Activated CD8-positive, alpha-beta memory T cell treated with anti-CD3 and anti-CD28 coated beads for 1 hour (primary cell): ENCODE measurements at places on chromosomes 13 and 19.

DNA sequence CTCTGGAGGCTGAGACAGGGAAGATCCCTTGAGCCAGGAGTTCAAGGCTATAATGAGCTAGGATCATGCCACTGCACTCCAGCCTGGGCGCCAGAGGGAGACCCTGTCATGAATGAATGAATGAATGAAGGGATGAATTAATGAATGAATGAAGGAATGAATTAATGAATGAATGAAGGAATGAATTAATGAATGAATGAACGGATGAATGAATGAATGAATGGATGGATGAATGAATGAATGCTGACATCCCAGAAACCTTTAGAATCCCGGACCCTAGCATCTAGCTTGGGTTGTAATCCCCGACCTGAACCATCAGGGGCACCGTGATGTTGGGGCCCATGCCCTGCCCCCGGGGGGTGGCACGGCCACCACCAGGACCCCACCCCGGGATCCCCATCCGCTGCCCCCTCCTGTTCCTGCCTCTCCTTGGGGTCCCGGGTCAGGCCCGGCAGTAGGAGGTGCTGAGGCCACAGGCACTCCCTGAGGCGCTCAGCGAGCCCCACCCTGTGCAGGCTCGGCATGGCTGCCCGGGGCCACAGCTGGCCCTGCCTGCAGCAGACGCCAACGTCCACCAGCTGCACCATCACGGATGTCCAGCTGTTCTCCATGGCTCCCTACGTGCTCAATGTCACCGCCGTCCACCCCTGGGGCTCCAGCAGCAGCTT is 3.4 kb downstream of the EBI3 start:
- no peak for DNase-seq

DNA sequence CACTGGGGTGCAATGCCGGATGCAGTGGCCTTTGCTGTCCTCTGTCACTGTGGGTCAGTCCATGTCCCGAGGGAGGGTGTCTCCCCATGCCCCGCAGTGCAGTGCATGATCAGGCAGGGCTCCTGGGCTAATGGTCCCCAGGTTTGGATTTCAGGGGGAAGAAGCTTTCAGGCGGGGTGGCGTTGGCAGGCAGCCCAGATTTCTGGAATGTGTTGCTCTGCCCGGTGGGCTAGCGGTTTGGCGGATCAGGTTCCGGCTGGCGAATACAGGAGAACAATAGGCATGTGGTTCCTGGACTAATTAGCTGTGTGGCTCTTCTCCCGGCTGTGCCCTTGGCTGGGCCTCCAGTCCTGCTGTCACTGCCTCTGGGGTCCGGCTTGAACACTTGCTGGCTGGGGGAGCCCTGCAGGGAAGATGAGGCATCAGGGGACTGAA is 141.3 kb downstream of the FGF9 start:
- no peak for DNase-seq

DNA sequence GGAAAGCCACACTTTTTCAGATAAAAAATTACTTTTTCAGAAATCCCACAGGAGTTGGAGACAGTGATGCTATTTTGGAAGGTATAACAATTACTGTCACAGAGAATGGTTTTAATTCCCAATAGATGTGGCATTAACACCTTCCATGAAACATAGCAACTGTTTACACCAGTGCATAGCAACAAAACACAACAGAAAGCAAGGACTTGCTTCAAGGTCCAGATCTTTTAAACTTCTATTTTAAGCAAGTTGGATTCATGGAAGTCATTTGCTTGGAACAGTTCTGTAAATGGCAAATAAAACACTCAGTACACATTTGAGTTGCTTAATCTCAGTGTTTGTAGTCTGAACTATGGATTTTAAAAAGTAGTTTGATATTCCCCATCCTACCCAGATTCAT is 385.9 kb upstream of the SPRY2 start:
- no peak for DNase-seq

DNA sequence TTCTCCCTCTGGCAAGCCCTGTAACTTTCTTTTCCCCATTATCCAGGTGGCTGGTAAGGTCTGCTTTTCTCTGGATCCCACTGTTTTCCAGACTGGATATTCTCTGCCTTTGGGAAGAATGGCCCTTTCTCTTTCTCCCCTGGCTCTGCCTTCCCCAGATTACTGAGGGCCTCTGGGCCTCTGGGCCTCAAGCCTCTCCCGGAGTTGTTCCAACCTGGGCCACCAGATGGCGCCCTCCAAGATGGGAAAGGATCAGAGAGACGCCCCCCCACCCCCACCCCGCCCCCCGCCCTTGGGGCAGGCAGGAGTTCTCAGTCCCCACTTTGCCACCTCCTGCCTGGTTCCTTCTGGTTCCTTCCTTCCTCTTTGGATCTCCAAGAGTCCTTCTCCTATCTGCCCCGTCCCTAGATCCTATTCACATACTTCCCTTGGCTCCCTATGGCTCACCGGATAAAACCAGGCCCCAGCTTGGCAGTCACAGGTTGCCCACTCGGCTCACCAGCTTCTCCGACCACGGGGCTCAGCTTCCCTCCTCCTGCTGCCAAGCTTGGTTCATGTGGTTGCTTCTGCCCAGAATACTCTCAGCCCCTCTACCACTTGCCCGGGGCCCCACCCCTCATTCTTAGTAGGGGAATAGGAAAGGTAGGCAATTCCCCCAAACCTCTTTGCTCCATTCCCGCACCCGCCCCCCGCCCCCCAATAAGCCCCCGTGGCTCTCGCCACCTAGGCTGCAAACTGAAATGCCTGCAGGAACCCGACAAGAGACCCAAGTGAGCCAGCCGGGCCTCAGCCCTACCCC is 13.1 kb downstream of the EPS8L1 start:
- DNase-seq, result peak; percentile 69

DNA sequence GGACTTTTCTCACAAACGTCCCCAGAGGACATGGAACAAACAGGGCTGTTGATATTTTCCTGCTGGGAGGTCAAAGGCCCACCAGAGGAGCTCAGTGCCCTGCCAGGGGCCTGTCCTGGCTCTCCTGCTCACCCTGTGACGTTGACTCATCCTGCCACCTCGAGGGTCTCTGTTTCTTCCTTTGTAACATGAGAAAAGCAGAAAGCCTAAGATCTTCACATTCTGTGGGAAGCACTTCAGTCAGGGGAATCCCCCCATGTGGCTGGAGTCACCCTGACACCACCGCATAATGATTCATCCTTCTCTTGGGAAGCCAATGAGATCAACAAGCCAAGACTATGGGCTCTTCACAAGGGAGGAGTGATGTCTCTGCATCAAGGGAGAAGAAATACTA is 147.9 kb downstream of the KATNAL1 start:
- DNase-seq, result no peak

GRCh38 chr13:108496362-108497210 is 132.8 kb upstream of the MYO16 start:
- no peak for DNase-seq

GRCh38 chr19:51460164-51460992 is 2.1 kb upstream of the SIGLEC8 start:
- no peak for DNase-seq

DNA sequence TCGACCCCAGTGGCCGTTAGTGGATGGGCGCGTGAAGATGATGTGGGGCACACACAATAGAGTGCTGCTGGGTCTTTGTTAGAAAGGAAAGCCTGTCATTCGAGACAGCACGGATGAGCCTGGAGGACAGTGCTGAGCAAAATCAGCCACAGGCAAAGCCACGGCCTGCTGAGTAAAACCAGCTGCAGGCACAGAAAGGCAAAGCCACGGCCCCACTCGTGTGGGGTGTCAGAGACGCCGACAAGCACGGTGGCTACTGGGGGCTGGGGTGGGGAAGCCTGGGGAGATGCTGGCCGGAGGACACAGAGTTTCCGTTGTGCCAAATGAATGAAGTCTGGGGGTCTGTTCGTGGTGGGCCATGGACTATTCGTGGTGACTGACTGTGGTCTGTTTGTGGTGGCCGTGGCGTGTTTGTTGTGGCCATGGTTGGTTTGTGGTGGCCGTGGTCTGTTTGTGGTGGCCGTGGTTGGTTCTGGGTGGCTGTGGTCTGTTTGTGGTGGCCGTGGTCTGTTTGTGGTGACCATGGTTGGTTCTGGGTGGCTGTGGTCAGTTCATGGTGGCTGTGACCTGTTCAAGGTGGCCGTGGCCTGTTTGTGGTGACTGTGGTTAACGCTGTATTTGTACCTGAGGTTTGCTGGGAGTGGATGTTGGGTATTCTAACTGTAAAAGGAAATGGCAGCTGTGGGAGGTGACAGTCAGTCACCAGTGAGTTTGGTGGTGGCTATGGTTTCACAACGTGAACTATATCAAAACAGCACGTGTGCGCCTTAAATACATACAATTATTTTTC is 36.3 kb downstream of the MCF2L start:
- DNase-seq, result no peak

DNA sequence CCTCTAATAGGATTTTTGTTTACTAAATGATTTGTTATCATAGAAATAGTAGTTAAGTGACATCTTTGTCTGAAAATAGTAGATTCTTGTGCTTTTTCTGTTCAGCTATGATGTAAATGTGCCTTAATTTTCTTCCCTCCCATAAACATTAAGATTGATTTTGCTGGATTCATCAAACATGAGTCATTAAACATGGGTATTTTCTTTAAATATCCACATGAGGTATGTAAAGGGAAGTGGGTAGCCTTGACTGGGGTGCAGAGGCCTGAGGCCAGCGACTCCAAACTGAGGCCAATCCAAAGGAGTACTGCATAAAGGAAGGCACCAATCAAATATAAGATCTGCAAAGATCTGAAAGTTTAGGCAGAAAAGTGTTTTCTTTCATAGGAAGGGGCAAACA is 3.7 kb downstream of the ZNF136 start:
- DNase-seq, result no peak

DNA sequence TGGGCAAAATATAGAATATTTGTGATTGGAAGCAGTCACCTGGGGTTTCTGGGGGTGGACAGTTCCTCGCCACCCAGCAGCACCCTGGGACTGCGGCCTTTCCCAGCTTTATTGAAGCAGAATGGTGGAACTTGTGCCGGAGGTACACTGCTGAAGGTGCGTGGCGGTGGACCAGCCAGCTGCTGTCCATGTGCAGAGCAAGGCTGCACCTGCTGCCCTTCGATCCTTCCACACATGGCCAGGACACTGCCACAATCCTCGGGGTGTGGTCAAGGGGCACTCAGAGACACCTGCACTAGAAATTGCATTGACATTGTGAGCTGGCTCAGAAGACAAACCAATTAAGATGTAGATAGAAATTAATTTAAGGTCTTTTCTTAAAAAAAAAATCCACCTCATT is 11.4 kb upstream of the GPI start:
- DNase-seq, result no peak

GRCh38 chr13:67619995-67620380 is 389.9 kb upstream of the PCDH9 start:
- no peak for DNase-seq

DNA sequence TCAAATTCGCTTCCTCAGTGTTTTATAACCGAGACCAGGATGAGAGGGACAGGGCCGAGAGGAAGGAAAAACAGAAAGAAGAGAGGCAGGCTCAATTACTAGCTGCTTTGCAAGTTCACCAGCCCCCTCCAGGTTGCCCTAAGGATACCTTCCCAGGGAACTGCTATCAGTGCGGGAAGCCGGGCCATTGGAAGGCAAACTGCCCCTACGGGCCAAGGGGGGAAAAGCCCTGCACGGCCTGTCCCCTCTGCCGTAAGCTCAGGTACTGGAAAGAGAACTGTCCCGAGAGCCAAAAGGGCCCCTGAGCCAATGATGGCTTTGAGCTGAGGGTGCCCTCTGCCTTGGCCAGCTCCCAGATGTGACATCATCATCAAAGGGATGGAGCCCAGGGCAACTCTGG is 3.2 kb upstream of the ERVV-1 start:
- no peak for DNase-seq

GRCh38 chr13:41332829-41333228 is 21.8 kb downstream of the NAA16 start:
- DNase-seq, result no peak

GRCh38 chr19:37221136-37221535 is 3.1 kb downstream of the ZNF383 start:
- no peak for DNase-seq

- no peak for DNase-seq
Measured at GRCh38 chr13:23752111-23753001, 136.8 kb downstream of the MIPEP start.

GRCh38 chr19:17296976-17297375 is 6.2 kb downstream of the ABHD8 start:
- DNase-seq, result no peak

- DNase-seq, result no peak
Measured at GRCh38 chr19:2332341-2333026, 4.0 kb downstream of the SPPL2B start.

GRCh38 chr13:89603187-89603586 is 1744.3 kb upstream of the MIR17HG start:
- no peak for DNase-seq

- DNase-seq, result no peak
Measured at GRCh38 chr13:43874504-43875092, 4.9 kb downstream of the CCDC122 start.

- no peak for DNase-seq
Measured at GRCh38 chr19:53161123-53161522, 2.3 kb upstream of the ZNF347 start.

DNA sequence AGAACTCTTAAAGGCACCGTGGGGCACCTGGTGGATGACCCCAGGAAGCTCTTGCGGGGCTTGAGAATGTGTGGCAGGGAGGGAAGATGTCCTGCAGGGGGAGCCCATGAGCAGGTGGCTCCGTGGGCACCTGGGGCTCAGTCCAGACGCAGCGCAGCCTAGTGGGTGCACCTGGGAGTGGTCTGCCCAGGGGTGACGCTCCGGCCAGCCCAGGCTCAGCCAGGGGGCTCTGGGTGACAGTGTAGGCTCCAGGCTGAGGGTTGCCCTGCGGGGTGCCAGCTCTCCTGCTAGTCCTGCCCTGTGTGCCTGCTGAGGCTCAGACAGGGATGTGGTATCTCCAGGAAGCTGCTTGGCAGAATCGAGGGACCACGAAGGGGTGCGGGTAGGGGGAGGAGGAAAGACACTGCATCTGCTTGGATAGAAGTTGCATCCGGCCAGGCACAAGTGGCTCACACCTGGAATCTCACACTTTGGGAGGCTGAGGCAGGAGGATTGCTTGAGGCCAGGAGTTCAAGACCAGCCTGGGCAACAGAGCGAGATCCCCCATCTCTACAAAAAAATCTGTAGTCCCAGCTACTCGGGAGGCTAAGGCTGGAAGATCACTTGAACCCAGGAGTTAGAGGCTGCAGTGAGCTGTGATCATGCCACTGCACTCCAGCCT is 15.0 kb upstream of the PGLS start:
- DNase-seq, result peak; percentile 69

GRCh38 chr13:27201661-27202060 is 30.1 kb upstream of the USP12 start:
- no peak for DNase-seq

DNA sequence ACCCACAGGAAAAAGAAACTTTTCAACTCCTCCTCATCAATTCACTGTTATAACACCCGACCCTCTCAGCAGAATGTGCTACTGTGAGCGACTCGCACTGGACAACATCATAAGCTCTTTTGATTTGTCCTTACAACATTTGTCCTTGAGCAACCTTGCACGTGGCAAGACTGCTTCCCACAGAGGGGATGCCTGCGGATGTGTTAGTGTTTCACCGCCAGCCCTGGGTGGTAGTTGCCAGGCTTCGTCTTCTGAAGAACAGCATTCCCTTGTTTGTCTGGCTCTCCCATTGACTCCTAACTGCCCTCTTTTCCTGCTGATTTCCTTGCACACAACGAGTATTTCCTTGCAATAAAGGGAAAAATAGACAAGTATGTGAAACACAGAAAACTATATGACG is 111.4 kb upstream of the SLC7A1 start:
- DNase-seq, result no peak

- DNase-seq, result no peak
Measured at GRCh38 chr19:8304841-8305621, 3.1 kb downstream of the CD320 start.

GRCh38 chr13:20482275-20482761 is 43.3 kb downstream of the CRYL1 start:
- DNase-seq, result no peak

- no peak for DNase-seq
Measured at GRCh38 chr19:47358936-47359335, 9.8 kb downstream of the DHX34 start.
